NCI-H1092 treated with DMSO at 0.1 percent for 48 hours (cell line): ENCODE measurements at places on chromosomes 1 and 21.

- DNase-seq = no peak
Observed at GRCh38 chr1:15354580-15354965, 55.1 kb upstream of the EFHD2 start.

GRCh38 chr1:79895573-79895972 is 889.0 kb upstream of the ADGRL4 start:
- no peak for DNase-seq

GRCh38 chr21:39094087-39094780 is 89.0 kb downstream of the PSMG1 start:
- no peak for DNase-seq

GRCh38 chr1:182603646-182604174 is 479 bp downstream of the RGS16 start:
- no peak for DNase-seq

GRCh38 chr21:44011123-44011522 is 986 bp upstream of the TRAPPC10 start:
- DNase-seq = no peak

GRCh38 chr1:150210091-150210490 is 25.8 kb downstream of the ANP32E start:
- no peak for DNase-seq

DNA sequence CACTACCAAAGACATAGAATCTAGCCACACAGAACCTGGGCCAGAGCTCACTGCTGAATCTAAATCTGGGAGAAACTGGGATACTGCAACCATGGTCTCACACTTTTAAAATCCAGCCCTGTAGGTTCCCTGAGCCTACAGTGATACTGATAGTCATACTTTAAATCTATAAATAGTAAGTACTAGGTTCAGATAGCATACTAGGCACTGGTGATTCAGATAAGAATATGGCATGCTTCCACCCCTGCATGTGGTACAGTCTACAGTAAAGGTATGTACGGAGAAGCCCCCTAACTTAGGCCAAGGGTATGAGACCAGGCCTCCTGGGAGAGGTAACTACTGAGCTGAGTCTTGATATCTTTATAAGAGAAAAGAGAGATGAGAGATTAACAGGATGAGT is 193.3 kb upstream of the HMGB4 start:
- no peak for DNase-seq

DNA sequence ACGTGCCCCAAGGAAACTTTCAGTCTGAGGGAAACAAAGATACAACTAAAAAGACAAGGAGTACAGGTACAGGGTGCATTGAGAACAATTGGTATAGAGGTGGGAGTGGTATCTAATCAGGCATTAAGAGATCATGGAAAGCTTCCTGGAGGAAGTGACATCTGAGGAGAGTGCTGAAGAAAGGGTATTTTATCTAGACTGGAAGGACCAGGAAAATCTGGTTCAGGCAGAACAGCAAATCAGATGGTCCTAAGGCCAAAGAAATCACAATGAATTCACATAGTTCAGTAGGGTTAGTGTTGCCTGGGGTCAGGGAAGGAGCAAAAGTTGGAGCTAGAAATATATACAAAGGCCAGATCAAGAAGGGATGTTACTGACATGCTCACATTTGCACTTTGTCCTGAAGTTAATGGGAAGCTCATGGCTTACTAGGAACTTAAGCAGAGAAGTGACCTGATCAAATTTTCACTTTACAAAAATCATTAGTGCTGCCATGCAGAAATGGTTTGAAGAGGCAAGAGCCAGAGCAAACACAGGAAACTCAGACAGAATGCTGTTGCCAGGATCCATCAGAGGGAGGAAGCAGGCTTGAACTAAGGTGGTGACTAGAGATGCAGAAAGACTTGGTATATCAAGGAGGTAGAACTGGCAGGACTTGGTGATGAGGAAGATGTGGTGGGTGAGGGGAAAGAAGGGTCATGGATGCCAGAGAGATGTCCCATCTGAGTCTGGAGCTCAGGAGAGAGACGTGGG is 14.5 kb upstream of the CTTNBP2NL start:
- no peak for DNase-seq

- no peak for DNase-seq
Observed at GRCh38 chr1:201266774-201267173, 16.5 kb upstream of the PKP1 start.

DNA sequence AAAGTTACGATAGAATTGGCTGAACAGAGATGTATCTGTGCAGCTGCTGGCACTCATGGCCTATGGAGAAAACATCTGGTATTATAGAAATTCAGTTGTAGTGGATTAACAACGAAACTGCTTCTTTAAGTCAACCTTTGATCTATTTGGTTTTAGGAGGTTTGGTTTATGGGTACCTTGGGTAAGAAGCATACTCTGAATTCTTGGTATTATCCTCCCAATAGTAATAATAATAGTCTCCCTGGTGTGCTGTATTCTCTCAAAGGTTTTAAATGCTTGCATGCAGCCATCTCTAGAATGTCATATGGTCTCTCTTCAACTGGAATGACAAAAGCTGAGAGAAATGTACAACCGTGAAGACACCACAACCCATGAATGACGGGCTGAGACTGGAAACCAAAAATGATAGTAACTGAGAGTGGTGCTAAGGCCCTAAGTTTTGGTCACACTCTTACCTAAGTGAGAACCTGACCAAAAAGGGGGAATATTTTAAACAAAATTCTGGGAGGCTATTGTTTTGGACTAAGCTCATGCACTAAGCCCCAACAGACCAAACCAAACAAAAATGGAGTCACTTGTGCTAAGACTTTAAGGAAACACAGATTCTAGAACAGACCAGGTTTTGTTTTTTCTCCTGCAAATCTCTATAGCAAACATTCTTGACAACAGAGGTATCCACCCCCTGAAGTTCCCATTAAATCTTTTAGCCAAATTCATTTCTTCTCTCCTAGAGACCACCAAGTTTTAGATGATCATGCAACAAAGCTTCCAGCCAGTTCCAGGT is 17.6 kb upstream of the TMEM61 start:
- DNase-seq = no peak

GRCh38 chr1:169025412-169025811 is 81.1 kb upstream of the ATP1B1 start:
- no peak for DNase-seq

DNA sequence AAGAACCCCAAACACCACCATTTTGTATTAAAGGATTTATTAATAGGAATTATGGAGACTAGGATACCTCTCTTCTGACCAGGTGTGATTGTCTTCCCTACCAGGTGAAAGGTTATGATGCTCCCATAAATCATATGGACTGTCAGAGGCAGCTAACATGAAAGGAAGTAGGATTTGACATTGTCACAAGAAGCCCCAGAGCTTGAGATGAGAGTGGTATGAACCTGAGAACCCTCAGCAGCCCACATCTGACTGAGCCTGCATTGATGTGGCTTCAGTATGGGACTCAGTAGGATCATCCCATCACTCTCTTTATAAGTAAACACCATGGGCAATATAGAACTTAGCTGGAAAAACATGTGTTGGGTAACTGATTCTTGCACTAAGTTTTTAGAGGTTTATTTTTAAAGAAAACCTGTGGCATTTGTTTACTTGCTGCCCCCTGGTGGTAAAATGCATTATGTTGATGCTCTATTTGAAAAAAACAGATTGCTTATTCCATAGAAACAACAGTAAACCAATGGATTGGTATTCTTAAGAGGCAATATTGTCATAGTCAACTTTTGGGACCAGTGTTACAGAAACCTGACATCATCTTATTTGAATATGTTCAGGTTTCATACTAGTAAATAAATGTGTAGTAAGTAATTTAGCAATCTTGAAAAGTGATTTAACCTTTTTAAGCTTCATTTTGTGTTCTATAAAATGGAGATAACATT is 16.6 kb upstream of the CACYBP start:
- DNase-seq = peak; percentile 32

GRCh38 chr1:167672831-167673230 is 42.8 kb downstream of the RCSD1 start:
- no peak for DNase-seq

DNA sequence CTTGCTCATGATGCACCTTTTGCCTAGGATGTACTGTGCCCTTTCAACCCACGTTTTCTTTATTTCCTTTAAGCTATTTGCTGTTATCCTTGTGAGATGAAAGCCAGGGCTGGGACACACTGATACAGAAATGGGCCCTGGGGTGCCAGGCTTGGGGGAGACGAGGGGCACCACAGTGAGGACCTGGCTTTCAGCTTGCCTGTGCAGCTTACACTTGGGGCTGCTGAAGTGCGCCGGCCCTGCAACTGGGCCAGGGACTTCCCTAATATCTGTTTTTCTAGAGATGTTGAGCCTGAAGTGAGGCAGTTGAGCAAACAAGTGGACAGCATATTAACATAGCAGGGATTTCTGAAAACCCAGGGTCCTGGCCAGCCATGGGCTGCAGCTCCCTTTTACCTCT is 42.5 kb upstream of the SLC19A1 start:
- DNase-seq = no peak

DNA sequence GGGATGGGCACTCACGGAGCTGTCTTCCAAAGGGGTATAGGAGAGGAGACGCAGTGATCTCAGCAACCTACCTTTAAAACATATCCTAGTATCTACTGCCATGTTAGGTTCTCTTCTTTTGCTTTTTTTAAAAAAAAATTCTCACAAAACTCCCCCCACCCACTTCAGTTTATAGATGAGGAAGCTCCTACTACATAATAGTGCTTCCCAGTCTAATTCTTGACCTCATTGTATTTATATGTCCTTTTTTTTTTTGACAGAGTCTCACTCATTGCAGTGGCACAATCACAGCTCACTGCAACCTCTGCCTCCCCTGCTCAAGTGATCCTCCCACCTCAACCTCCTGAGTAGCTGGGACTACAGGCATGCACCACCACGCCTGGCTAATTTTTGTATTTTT is 99.9 kb downstream of the OSBPL9 start:
- no peak for DNase-seq

- DNase-seq = no peak
Observed at GRCh38 chr1:94999456-95000131, 72.7 kb upstream of the CNN3 start.

- no peak for DNase-seq
Observed at GRCh38 chr1:8082945-8083344, 56.8 kb upstream of the ERRFI1 start.
